ENCODE measurements at places on chromosomes 13 and 19.

GRCh38 chr13:24630121-24630520, 50.1 kb upstream of the ATP12A start:
- no peak for DNase-seq

DNA sequence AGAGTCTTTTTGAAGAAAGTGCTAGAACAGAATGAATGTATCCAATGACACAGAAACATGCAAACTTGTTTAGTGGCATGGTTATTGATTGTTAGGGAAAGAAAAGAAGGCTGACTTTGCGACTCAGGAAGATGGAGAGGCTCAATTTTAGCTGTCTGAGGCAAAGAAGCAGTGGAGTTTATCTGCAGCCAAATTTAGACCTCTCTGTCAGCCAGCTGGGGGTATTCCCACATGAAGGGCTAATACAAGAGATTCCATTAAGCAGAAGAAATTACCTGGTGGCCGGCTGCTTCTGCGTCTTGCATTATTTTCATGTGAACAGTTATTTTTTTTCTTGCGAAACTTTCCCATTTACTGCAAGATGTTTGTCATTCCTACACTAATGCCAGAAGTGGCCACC, 240.2 kb upstream of the NBEA start:
- no peak for DNase-seq

GRCh38 chr19:17329366-17330261, 5.0 kb downstream of the ANO8 start:
- DNase-seq = no peak

- no peak for DNase-seq
These were observed 1.7 kb downstream of the PPP1R37 start for GRCh38 chr19:45094707-45095106.
